ENCODE measurements at places on chromosomes 3 and 15. TPM values are rescaled to one million over a fixed set of nuclear protein-coding genes. Genes with fewer than 3 reads are reported as not detected.

DNA sequence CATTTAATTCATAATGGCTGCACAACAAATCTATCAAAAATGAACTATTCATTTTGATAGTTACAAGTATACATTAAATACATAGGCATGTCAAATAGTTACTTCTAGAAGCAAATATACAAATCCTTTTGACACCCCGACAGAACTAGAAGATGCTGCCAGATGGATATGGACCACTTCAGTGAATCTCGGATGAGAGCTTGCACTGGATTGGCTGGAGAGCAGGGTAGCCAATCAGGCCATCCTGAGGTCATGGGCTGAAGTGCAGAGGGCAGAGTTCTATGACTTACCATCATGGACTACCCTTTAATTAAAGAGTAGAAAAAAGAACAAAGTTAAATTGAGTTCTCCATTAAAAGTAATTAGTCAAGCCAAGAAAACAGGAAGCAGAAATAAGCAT is 8.3 kb downstream of the CCNL1 start:
- no peak for DNase-seq

CYP1A2 gene
- not detected for total RNA-seq

- no peak for DNase-seq
Observed at GRCh38 chr3:123793425-123793824, 90.7 kb downstream of the MYLK start.

SNRPA1 gene
- total RNA-seq = 30.4 TPM

APOD gene
- total RNA-seq = 327 TPM

SLC51B gene
- total RNA-seq = not detected

DNA sequence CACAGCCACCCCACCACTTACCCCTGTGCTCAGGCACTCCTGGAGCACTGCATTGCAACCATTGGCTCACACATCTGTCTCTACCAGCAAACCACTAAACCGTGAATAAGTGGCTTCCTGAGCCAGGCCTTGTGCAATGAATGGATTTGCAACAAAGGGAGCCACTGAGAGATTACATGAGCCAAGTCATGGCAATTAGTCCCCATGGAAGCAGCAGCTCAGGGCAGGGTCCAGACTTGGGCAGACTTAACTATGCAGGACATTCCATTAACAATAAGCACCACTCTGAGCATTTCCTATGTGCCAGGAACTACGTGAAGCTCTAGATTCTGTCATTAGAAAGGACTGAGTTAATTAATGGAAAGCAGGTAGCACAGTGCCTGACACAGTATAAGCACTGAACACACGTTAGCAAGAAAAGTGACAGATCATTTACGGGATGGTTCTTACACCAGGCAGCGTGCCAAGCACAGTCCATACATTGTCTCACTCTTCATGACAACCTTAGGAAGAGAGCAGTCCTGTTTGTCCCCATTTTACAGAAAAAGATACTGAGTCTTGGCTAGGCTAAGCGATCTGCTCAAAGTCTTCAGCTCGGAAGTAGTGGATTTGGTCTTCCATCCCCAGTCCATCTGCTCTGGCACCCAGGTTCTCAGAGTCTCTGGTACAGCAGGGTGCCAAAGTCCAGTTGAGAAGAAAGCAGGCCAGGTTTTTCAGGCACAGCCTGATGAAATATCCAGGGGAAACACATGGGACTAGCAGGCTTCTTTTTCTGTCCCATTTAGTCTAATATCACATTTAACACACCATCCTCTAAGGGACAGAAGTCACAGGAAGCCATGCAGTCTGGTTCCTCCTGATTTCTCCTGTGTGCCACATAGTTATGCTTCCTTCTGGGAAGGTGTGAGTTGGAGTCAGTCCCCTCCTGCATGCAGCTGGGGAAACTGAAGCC is 44.1 kb downstream of the LIPC start:
- DNase-seq = no peak
